ENCODE measurements at places on chromosomes 6 and 20.
A peak's percentile ranks its signal among the peaks of the same experiment; 100 is the strongest.

- H3K4me1 ChIP-seq = no peaks in the 10 kb centered on the region
- no peak overlapping the region for H3K4me3 ChIP-seq
- no peaks in the 10 kb centered on the region for H3K36me3 ChIP-seq
- no peak for DNase-seq
Measured at GRCh38 chr6:119312441-119312840, 37.1 kb downstream of the MAN1A1 start.

GRCh38 chr6:18601516-18602020, 214.4 kb downstream of the RNF144B start:
- DNase-seq = no peak
- no peak overlapping the region for H3K27ac ChIP-seq
- H3K27me3 ChIP-seq = no peaks in the 10 kb centered on the region

GRCh38 chr20:56537997-56538396, 5.0 kb downstream of the FAM209B start:
- no peak overlapping the region for H3K4me3 ChIP-seq
- no peaks in the 10 kb centered on the region for H3K27me3 ChIP-seq
- no peak overlapping the region for H3K27ac ChIP-seq
- H3K4me1 ChIP-seq = peaks cover 2% of the 10 kb centered on the region

DNA sequence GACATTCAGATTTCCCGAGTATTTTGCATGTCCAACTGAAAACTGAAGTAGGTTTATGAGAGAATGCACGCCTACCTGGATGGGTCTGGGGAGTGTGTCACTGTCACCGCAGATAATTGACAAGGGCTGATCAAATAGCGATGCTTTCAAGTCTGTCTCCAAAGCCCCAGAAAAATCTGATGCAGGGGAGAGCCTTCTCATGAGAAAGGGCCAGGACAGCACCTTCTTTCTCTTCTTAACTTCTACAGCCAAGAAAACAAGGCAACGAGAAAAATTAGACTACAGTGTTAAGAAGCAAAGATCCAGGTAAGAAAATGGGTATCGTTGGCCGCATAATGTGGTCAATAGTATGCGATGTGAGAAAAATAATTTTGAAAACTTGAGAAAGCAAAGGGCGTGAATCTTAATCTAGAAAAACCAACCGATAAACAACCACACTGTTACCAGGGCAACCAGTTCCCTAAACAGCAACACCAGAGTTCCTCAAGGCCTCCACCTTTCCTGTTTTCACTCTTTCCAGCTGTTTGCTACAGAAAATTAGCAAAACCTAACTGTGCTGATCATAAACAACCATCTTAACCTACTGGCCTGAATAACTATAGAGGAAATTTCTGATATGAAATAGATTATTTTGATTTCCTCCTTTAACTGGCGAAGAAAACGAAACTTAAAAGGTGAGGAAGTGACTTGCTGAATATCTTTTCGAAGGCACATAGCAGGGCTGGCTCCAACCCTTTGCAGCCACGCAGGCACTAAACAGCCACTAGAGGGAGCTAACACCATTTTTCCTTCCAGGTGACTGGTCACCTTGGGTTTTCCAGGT, 2.6 kb downstream of the TAGAP start:
- peak; percentile 62 for DNase-seq
- H3K4me3 ChIP-seq = no peak overlapping the region
- no peaks in the 10 kb centered on the region for H3K27me3 ChIP-seq
- no peak overlapping the region for H3K27ac ChIP-seq
- H3K4me1 ChIP-seq = peaks cover 3% of the 10 kb centered on the region

GRCh38 chr20:38766071-38766470, 17.8 kb downstream of the ACTR5 start:
- no peak overlapping the region for H3K4me3 ChIP-seq
- peaks cover 3% of the 10 kb centered on the region for H3K4me1 ChIP-seq
- H3K27ac ChIP-seq = no peak overlapping the region
- DNase-seq = no peak
- no peaks in the 10 kb centered on the region for H3K36me3 ChIP-seq

DNA sequence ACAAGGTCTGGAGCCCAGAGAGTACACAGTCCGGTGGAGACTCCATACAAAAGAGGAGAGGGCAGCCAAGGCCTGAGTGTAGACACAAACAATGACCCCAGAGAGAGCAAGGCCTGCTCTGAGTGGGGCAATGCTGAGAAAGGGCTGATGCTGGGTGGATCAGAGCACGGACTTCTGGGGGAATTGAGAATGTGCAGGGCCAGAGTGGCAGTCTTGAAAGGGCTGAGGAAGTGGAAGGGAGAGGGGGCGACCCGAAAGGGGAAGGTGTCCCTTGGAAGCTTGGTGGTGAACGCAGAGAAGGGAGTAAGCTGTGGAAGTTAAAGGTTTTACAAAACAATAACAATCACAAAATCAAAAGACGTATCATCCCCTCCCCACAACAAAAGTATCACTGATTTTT, 12.0 kb upstream of the GRM4 start:
- peaks cover 3% of the 10 kb centered on the region for H3K4me1 ChIP-seq
- no peaks in the 10 kb centered on the region for H3K36me3 ChIP-seq
- H3K4me3 ChIP-seq = no peak overlapping the region
- H3K27me3 ChIP-seq = no peaks in the 10 kb centered on the region

DNA sequence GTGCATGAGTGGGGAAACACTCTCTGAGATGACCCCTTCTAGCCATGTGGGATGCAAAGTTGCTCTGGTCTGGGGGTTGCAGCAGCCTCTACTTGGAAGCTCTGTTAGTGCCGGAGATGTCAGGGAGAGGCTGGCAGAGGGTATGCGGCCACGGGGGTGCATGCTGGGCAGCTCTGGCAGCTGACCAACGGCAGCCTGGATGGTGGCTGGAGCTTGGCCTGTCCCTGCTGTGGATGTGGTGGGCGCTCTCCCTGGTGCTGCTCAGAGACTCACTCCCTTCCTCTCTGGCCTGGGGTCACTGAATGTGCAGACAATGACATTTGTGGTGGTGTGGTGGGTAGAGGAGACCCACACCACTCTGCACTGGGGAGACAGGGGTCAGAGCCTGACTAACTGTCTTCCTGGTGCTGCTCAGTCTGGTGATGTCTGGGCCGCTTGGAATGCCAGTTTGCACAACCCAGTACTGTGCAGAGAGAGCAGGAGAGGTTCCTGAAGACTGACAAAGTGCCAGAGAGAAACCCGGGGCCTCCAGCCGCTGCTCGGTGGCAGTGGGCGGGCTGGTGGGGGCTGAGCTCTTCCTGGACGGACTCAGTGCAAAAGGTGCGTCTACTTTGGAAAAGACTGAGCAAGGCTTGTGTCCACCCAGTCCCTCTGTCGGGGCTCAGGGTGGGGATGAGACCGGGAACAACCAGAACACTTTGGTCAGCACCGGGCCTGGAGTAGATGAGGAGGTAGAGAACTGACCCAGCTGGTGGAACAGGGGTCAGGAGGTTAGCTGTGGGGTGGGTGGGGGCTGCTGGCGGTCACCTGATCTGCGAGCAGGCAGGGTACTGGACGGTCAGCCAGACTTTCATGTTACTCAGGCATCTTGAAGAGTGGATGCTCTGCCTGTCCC, 2.7 kb downstream of the MYT1 start:
- H3K27ac ChIP-seq = no peak overlapping the region
- H3K36me3 ChIP-seq = no peaks in the 10 kb centered on the region
- no peak overlapping the region for H3K4me3 ChIP-seq
- peaks cover 3% of the 10 kb centered on the region for H3K4me1 ChIP-seq
